ENCODE measurements at places on chromosomes 6 and 20. TPM values are rescaled to one million over a fixed set of nuclear protein-coding genes. Genes with fewer than 3 reads are reported as not detected.
A peak's percentile ranks its signal among the peaks of the same experiment; 100 is the strongest.

- DNase-seq, result no peak
Observed at GRCh38 chr6:7249391-7249790, 63.6 kb downstream of the SSR1 start.

SLC44A4 gene
- total RNA-seq, result not detected

DNA sequence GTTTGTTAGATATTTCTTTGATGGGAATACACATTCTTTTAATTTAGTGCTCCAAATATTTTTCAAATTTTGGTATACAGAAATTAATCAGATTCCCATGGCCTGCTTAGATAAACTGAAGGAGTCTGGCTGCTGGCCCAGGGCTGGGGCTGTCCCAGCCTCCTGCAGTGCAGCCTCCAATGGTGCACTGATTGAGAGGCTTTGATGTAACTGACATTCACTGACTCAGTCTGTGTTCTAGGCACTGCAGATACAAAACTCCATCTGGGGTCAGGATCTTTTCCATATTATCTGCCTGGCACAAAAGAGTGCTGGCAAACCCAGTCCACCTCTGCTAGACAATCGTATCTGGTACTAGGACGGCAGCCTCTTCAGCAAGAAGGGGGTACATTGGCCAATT, 64.8 kb downstream of the GRIK2 start:
- DNase-seq, result no peak

- no peak for DNase-seq
Observed at GRCh38 chr6:98775205-98775604, 59.2 kb upstream of the POU3F2 start.

- DNase-seq, result no peak
Observed at GRCh38 chr20:64153410-64153809, 10.8 kb upstream of the MYT1 start.

- no peak for DNase-seq
Observed at GRCh38 chr6:56713254-56713672, 70.6 kb upstream of the DST start.

DNA sequence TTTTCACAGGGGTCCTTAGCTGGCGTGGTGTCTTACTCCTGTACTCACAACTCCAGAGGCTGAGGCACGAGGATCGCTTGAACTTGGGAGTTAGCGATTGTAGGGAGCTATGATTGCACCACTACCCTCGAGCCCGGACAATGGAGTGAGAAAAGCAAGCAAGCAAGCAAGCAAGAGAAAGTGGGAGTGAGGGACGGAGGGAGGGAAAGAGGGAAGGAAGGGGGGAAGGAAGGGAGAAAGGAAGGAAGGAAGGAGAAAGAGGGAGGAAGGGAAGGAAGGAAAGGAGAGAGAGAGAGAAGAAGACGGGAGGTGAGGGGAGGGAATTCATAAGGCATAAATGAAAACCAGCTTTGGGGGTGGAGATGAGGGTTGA, 120.5 kb downstream of the TRIM27 start:
- DNase-seq, result no peak

DNA sequence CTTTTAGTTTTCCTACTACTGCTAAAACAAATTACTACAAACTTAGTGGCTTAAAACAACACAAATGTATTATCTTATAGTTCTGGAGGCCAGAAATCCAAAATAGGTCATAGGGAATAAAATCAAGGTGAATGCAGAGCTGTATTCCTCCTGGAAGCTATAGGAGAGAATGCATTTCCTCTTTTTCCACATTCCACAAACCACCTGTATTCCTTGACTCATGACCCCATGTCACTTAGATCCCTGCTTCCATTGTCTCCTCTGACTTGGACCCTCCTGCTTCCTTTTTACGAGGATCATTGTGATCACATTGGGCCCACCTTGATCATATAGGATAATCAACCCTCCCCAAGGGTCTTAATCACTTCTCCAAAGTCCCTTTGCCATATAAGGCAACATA, 200.8 kb downstream of the KCNQ5 start:
- DNase-seq, result no peak

DNA sequence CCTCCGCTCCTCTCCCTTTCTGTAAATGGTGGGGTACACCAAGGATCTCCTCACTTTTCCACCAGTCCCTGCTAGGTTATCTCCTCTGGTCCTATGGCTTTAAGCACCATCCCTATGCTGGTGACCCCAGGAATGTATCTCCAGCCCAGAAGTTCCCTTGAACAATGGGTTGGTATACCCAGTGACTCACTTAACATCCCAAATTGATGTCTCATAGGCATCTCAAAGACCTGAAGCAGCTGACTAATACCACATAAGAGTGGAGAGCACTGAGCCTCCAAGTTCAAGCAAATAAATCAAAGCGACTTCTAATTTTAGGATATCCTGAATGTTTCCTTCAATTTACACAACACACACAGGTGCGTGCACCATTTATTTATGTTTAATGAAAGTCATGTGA, 48.3 kb downstream of the ADGRF1 start:
- DNase-seq, result no peak

GRCh38 chr20:33821270-33821836, 10.2 kb downstream of the CHMP4B start:
- no peak for DNase-seq

GRCh38 chr6:16285467-16286150, 47.2 kb downstream of the GMPR start:
- DNase-seq, result no peak

GGTLC1 gene
- total RNA-seq, result not detected

- DNase-seq, result no peak
Observed at GRCh38 chr6:52336919-52337561, 24.9 kb upstream of the PAQR8 start.

DNA sequence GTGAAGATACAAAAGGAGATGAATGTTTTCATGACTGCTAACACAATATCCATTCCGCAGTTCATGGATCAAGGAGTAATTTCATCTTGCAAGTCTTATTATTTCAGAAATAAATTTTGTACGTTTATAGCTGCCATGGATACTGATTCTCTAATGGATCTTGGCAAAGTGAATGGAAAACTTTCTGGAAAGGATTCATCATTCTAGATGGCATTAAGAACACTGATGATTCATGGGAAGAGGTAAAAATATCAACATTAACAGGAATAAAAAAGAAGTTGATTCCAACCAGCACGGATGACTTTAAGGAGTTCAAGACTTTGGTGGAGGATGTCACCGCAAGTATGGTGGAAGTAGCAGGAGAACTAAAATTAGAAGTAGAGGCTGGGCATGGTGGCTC, 2.8 kb downstream of the HUS1B start:
- DNase-seq, result no peak

GRCh38 chr6:23910420-23910819, 215.6 kb upstream of the NRSN1 start:
- DNase-seq, result no peak

NOP56 gene
- total RNA-seq, result 888 TPM

- DNase-seq, result no peak
Observed at GRCh38 chr6:77072694-77073409, 390.4 kb downstream of the HTR1B start.

GRCh38 chr20:21099751-21100577, 6.2 kb downstream of the LINC00237 start:
- peak; percentile 31 for DNase-seq

C6orf58 gene
- not detected for total RNA-seq

- DNase-seq, result peak; percentile 15
Observed at GRCh38 chr6:14635934-14636591, 518.5 kb downstream of the CD83 start.

- no peak for DNase-seq
Observed at GRCh38 chr6:147615659-147616456, 107.4 kb downstream of the SAMD5 start.

DNA sequence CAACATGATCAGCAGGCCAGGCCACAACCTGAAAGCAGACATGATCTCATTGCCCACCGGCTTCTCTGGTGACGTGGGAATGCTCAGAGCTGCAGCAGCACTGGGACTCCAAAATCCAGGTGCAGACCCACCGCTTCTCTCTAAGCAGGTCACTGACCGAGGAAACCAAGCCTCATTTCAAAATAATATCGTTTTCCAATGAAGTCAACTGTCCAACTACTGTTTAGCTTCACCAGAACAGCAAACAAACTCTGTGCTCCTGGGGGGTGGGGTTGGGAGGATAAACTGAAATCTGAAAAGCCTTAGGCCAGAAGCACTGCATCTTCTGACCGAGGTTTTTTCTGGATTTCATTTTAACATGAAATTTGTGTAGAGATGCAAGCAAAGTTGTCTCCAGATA, at the start of gene GPLD1:
Gene GPLD1, minus strand, starts transcription at position 109 of the 400 bp plus-strand sequence. Its CDS starts 67 bp downstream, at position 42.
- no peak for DNase-seq

DNA sequence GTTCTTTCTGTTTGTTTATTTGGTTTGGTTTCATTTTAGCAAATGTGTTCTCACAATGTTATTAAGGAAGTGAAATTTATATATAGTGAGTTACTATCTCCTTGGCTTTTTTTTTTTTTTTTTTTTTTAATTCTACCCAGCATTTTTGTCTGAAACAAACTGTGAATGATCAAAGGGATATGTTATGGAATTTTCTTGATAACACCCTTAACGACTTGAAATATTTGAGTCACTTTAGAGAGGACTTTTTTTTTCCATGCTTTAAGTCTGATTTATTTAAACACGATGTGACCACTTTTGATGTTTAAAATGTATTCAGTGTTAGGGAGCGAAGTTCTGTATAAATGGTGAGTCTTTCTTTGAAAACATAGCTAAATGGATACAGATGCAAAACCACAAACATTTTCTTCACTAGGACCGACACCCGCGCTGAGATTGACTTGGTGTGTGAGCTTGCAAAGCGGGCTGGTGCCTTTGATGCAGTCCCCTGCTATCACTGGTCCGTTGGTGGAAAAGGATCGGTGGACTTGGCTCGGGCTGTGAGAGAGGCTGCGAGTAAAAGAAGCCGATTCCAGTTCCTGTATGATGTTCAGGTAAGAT, 149.7 kb downstream of the MTHFD1L start:
- no peak for DNase-seq

PKHD1 gene
- total RNA-seq, result not detected

DNA sequence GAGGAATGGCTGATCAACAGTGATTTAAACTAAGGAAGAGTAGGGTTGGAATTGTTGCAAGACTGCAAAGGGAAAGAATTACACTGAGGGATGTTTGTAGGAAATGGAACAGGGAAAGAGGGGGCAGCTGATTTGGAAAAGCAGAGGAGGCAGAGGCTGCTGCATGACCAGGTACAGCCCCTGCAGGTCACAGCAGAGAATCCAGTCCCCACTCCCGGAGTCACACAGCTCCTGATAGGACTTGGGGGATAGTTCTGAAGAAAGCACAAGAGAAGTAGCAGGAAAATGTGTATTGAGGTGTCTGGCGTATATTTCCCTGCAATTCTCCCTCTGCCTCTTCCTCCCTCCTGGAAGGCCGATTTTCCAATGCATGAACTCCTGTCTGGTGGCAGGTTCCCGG, 92.5 kb upstream of the PDE10A start:
- DNase-seq, result no peak

DNA sequence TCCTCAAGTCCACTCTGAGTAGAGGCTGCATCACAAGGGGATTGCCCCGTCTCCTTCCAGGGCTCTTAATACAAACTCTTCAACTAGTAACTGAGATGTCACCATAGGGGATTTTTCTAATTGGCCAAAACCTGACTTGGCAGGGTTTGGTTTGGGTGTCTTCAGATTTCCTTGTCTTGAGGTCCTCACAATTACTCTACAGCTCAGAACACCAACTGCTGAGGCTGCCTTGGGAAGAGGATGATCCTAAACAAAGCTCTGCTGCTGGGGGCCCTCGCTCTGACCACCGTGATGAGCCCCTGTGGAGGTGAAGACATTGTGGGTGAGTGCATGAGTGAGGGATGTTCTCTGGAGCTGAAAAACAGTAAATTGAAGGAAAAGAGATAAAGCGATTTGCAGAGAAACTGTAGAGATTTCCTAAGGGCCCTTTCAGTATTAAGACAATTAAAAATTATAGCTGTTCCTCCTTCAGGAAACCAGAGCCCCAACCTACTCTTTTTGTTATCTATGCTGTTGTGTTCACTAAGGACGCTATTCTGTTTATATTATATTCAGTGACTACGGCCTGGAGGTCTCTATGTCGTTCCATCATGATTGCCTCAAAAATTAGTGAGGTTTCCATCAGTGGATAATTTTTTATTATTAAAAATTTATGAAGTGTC, at the start of gene HLA-DQA1:
Gene HLA-DQA1, plus strand, starts transcription at position 188 of the 662 bp plus-strand sequence. Its CDS starts 53 bp downstream, at position 241.
- DNase-seq, result peak; percentile 10

DNA sequence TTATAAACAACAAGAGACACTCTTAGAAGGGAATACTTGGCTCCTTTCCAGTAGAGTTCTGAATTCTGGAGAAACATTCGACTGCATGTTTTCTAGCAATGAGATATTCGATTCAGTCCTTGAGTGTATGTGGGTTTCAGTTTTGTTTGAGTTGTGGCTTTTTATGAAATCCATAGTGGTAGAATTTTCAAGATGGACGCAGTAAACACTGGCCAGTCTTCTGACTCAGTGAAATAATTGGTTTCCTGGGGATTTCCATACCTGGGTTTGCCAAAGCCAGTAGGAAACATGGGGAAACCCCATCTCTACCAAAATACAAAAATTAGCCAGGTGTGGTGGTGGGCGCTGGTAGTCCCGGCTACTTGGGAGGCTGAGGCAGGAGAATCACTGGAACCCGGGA, 273.5 kb upstream of the PLCB4 start:
- no peak for DNase-seq

GRCh38 chr6:89209457-89209856, 7.7 kb downstream of the GABRR1 start:
- DNase-seq, result no peak
